NCI-H1417 (cell line): ENCODE measurements at places on chromosomes 5 and 9.

DNA sequence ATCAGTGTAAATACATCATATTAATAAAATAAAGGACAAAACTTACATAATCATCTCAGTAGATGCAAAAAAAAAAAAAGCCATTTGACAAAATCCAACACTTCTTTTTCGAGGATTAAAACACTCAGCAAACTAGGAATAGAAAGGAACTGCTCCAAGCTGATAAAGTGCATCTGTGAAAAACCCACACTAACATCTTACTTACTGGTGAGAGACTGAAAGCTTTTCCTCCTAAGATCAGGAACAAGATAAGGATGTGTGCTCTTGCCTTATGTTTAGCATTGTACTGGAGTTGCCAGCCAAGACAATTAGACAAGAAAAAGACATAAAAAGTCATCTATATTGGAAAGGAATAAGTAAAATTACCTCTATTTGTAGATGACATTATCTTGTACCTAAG, 120.2 kb upstream of the SAP30L start:
- DNase-seq: no peak

GRCh38 chr5:119570910-119571309, 58.4 kb upstream of the FAM170A start:
- DNase-seq: no peak

DNA sequence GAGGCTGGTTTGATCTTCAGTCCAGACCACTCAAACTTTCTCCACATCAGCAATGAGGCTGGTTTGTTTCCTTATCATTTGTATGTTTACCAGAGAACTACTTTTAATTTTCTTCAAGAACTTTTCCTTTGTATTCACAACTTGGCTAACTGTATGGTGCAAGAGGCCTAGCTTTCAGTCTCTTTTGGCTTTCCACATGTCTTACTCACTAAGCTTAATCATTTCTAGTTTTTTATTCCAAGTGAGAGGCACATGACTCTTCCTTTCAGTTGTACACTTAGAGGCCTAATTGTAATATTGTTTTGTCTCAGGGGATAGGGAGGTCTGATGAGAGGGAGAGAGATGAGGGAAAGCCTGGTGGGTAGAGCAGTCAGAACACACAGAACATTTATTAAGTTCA, 554.0 kb upstream of the ARRDC3 start:
- DNase-seq: no peak

- DNase-seq: peak; percentile 31
Observed at GRCh38 chr9:130199605-130200004, 27.4 kb downstream of the NCS1 start.

GRCh38 chr5:52655163-52655562, 132.6 kb upstream of the ITGA1 start:
- DNase-seq: no peak

DNA sequence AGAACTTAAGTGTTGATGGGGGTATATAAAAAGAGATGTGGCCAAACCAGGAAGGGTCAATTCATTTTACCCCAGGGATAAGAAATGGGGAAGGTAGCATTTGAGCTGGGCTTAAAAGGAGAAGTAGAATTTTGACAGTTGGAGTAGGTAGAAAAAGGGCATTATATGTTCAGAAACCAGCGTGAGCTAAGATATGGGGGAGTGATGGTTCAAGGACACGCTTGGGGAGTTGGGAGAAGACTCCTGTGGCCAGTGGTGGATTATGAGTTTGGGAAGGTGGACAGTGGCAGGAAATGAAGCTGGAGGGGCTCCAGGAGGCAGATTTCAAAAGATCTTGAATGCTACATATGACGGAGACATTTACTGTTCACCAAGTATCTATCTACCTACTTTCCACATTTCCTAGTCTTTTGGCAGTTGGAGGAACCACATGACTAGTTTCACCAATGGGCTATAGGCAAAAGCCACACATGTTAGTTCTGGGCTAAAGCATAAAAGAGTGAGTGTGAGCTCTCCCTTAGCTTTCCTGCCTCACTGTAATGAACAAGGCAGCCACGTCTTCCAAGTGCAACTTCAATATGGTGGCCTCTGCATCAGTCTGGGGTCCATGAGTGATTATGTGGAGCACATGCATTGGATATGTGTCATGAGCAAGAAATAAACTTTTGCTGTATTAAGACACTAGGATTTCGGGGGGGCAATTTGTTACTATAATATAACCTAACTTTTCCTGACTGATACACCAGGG, 15.7 kb upstream of the GSN start:
- no peak for DNase-seq

GRCh38 chr9:121771418-121771817, 120.0 kb downstream of the DAB2IP start:
- no peak for DNase-seq

- DNase-seq: no peak
Observed at GRCh38 chr9:7976167-7976755, 176.7 kb upstream of the DMAC1 start.

DNA sequence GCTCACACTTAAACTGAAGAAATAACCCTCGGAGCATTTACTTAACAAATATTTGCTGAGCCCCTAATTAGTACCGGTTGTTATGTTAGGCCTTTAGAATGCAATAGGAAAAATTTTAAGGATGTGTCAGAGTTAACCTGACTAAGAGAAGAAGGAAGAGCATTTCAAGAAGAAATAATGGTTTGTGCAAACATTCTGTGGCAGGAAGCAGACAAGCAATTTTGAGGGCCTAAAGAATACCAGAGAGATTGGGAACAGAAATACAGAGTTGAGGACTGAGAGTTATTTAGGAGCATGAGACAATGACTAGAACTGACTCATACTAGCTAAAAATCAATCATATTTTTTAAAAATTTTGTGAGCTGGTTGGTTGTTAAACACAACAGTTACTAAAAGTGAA, 218.8 kb downstream of the PRR16 start:
- DNase-seq: no peak

GRCh38 chr5:1794901-1795290, 4.7 kb downstream of the MRPL36 start:
- no peak for DNase-seq

DNA sequence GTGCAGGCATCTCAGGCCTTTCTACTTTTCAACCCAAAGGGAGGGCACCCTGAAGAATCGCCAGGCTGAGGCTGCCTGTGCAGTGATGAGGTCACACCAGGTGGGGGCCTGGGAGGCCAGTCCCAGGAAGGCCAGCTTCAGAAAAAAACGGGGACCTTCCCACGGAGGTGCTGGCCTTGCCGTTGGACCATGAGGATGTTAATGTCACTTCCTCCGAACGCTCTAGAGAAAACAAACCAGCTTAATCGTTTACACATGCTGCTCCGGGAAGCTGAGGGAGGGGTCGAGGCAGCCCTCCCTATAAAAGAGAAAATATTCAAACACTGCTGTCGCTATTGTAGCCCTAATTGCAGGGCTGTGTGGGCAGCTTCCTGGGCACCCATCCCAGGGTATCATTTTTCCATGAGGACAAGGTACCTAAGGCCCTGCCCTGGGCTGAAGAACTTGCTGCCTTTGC, 27.0 kb downstream of the PTGES start:
- DNase-seq: no peak

- no peak for DNase-seq
Observed at GRCh38 chr5:159412284-159413046, 82.2 kb upstream of the IL12B start.
